Urothelium cell line (cell line): ENCODE measurements at places on chromosomes 12 and 14.

DNA sequence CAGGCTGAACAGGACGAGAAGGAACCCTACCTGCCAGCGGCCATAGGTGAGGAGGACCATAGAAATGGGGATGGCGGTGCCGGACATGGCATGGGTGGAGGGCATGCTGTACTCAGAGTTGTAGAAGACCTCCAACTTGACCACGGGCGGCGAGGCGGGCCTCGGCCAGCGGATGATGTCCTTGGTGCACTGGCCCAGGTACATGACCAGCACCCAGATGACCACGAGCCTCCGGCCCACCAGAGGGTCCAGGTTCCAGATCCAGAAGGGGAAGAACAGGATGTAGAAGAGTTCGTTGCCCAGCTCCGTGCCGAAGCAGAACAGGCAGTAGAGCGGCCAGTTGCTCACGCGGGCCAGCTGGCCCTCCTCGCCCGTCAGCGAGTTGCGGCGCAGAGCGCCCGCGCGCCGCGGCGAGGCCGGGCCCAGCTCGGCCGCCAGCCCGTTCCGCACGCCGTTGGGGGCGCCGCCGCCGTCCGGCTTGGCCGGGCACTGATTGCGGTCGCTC lies 582 bp downstream of the SGPP1 start:
- DNase-seq = peak; percentile 79

DNA sequence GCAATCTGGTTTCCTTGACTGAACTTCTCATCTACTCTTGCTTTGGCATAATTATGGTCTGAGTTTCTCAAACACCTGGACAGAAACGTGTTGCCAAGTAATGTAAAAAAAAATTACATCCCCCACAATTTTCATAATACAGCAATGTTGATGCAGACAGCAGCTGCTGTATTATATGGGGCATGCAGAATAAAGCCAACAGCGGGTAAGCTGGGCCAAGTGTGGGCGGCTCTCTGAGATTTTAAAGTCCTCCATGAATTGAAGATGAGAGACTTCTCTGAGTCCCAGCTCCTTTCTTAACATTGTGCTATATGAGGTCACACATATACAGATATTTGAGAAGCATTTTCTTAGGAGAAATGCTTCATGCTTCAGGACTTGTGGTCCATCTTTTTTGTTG lies 881.2 kb downstream of the GALC start:
- DNase-seq = no peak

DNA sequence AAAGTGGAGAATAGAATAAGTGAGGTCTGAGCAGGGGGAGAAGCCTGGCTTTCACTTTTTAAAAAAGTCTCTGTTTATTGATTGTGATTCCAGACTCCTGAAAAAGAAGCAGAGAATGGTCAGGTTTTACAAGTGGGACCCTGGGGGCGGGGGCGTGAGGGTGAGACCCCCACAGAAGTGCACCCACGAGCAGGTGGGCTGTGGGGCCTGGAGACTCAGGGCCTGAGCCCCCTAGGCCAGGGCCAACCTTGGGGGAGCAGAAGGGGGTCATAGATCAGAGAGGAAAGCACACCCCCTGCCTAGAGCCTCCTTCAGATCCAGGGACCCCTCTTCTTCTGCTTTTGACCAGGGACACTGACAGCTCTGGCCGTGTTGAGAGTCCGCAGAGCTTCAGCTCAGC lies 180.3 kb downstream of the ADGRD1 start:
- DNase-seq = no peak

DNA sequence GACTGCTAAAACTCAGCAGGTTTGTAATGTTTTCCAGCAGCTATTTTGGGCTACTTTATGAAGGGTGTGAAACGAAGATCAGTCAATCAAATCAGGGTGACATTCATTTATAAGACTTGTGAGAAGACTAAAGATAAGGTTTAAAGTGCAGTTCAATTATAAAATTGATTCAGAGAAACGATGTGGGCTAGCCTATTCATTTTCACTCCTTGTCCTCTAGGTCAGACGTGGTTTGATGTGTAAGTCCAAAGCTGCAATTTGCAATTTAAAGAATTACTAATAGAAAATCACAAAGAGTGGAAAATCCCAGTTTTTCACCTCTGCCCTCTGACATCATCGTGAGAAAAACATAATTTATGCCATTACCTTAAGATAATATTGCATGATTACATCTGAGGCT lies 243.5 kb upstream of the NOVA1 start:
- no peak for DNase-seq

- DNase-seq = no peak
Measured at GRCh38 chr14:52442602-52443001, 109.7 kb downstream of the TXNDC16 start.

DNA sequence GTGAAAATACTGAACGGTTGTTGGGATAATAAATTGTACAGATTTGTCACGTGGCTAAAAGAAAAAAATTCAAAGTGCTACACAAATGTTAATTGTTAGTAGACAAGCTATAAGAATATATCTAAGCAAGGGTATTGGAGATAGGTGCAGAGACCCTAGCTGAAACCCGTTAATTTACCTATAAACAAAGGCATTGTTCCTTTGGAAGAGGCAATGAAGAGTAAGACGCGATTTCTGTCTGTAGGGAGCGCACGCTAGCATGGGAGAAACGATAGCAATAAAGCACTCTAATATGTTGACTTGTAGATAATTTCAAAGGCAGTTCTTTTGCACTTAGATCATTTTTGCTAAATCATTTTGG lies 565 bp downstream of the CCDC77 start:
- peak; percentile 29 for DNase-seq

DNA sequence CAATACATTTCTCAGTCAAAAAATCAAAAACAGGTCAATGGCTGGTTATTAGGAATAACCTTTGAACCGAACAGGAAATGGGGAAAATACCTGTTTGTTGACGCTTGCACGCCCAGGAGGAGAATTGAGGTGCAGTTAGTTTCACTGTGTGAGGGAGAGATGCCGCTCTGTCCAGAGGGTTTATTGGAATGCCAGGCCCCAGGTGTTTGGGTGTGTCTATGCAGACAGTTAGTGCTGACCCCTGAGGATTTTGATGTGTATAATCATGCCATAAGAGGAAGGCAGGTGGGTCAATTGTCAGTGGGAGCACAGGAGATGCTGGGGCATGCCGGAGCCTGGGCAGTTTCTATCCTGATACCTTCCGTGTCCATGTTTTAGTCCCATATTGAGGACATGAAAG lies 100.8 kb upstream of the DIO3 start:
- no peak for DNase-seq

- no peak for DNase-seq
Measured at GRCh38 chr14:35940291-35940690, 114.2 kb downstream of the BRMS1L start.

DNA sequence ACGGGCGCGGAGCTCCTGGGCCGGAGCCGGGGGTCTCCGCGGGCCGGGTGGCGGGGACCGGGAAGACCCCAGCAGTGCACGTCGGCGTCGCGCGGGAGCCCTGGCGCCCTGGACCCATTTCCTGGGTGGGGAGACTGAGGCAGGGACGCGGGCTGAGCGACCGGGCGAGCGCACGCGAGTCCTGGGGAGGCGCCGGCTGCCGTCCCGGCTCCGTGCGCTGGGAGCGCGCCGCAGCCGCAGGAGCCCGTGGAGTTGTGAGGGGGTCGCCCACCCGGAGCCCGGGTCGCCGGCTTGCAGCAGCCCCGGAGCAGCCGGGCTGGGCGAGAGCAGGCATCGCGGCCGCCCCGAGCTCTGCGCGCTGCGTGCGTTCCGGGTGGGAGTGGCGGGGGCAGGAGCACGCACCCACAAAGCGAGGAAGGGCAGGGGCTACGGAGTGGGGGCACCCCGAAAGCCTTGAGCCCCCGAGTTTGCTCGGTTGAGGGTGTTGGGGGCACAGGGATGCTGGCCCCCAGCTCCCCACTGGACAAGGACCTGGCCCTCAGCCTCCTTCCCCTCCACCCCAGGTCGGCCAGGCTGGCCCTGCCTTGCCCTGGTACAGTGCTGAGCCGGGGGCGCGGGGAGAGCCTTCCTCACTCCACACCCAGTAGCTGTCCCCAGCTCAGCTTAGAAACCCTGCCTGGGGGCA lies 620 bp downstream of the MMP17 start:
- no peak for DNase-seq

DNA sequence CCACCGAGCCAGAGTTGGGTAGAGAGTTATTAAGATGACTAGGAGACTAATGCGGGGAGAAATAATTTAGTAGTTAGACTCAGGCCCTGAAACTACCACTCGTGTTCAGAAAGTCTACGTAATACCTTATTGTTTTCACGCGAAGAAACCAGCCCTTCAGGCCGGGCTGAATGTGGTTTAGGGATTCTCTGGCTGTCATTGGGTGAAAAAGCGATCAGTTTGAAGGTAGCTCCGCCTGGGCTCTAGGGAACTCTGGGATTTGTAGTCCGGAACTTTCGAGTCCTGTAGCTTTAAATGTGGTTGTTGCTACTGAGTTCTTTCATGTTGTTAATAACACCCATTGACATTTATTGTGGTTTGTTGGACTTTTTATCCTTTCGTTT lies 549 bp upstream of the WDR89 start:
- peak; percentile 94 for DNase-seq

- no peak for DNase-seq
Measured at GRCh38 chr12:101670007-101670671, 27.3 kb upstream of the CHPT1 start.

- peak; percentile 83 for DNase-seq
Measured at GRCh38 chr12:106138633-106139421, at the start of gene NUAK1. NUAK1 (minus strand) TSS chr12:106138954; CDS start chr12:106138653, 301 bp downstream.

DNA sequence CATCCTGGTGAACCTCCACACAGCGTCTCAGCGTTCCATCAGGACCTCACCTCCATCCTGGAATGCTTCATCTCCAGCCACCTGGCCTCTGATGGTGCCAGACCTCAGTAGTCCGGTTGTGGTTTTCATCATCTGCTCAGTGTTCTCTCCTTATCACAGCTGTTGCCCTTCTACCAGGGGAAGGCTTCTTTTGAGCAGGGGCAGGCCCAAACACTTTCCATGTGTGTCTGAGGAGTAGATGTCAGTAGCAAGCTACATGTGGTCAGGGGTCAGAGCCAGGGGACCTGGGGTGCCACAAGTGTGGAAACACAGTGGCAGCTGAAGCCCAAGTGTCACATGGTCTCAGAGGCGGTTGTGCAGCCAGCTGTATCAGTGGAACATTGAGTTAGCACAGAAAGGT lies 30.2 kb upstream of the FGD4 start:
- no peak for DNase-seq

DNA sequence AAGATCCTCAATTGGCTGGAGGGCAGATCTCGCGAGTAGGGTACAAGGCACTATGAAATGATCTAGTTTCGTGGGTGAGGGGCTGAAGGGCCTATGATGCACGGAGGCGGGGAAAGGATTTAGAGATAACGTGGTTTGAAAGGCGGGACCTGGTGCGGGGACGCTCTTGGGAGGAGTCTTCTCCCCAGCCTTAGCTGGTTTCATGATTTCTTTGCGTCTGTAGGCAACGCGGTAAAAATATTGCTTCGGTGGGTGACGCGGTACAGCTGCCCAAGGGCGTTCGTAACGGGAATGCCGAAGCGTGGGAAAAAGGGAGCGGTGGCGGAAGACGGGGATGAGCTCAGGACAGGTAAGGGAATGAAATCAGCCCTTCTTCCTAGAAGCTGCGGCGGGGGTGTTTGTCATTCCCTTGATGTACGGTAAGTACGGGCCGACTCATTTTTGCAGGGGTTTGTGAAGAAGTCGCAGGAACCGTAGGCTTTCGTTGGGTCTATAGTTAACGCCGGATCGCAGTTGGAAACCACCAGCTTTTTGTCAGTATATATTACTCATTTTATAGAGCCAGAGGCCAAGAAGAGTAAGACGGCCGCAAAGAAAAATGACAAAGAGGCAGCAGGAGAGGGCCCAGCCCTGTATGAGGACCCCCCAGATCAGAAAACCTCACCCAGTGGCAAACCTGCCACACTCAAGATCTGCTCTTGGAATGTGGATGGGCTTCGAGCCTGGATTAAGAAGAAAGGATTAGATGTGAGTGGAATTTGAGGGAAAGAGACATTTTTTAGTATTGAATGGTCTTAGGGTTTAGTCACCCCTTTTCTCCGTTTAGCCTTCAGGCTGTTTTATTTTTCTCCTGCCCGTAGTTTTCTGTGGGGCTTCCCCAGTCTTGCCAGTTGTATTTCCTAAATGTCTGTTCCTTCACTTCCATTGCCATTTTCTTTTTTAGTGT lies 602 bp downstream of the APEX1 start:
- DNase-seq = peak; percentile 66

DNA sequence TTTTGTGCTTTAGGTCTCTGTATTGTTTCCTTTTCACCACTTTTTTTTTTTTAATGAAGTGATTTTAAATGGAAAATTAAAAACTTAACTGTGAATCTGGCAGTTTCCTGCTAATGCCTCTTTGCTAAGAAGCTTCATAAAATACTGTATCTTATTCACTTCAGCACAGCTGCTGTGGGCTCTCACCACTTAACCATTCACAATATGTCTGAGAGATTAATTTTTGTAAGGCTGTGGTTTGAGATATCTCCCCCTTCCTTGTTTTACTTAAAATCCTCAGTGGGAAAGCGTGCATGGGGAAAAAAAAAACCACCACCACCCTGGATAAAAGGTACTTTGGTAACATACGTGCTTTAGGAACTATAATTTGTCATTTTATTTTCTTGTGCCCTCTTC lies 115.9 kb downstream of the ETV6 start:
- no peak for DNase-seq

DNA sequence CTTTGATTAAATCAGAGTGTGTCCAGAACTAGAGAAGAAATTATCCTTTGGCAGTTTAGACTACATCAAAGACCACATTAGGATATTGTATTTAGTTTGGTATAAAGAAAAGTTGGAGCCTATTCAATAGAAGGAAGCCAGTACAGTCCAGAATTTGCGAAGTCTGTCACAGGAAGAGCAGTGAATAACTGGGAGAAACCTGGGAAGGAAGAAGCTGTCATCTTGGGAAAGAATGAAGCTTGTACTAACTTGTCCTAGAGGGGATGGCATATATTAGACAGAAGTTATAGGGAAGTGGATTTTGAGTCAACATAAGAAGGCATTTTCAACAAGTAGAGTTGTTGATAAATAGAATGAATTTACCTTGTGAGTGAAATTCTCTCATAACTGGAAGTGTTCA lies 386.7 kb downstream of the LRIG3 start:
- no peak for DNase-seq

GRCh38 chr12:49626169-49626835 lies 2.9 kb downstream of the PRPF40B start:
- no peak for DNase-seq

GRCh38 chr12:130357241-130357640 lies 19.6 kb downstream of the PIWIL1 start:
- DNase-seq = no peak

DNA sequence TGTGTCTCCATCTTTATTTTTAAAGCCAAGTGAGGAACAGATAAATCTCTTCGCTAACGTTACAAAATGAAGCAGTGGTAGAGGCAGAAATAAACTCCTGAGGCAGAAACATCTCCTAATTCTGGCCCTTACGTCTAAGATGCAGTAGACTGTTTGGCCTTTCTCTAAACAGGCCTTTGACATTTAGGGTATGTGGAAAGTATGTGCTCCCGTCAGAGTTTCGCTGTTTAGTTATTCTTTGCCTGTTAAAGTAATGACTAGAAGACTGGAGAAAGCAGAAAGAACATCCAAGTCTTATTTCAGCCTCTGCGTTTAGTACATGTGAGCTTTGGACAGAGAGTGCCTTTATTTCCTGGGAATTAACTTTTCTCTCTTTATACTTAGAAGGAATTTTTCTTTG lies 216.6 kb downstream of the RAD51B start:
- DNase-seq = no peak

GRCh38 chr14:65010211-65010931 lies 23.7 kb downstream of the FNTB start:
- no peak for DNase-seq
